ENCODE measurements at places on chromosomes 6 and 20. TPM values are rescaled to one million over a fixed set of nuclear protein-coding genes. Genes with fewer than 3 reads are reported as not detected.

DEFB132 gene
- not detected for total RNA-seq

PAK5 gene
- total RNA-seq = not detected

ZNF391 gene
- 1.0 TPM for total RNA-seq

KHDC1L gene
- not detected for total RNA-seq

HLA-DQA2 gene
- total RNA-seq = not detected

COL19A1 gene
- 0.16 TPM for total RNA-seq

PTCRA gene
- not detected for total RNA-seq

OR2B3 gene
- not detected for total RNA-seq

UBR2 gene
- total RNA-seq = 27.2 TPM

BTNL2 gene
- not detected for total RNA-seq

CCN6 gene
- total RNA-seq = not detected

CTAGE9 gene
- total RNA-seq = not detected

ULBP2 gene
- 1.9 TPM for total RNA-seq

APOM gene
- 1.8 TPM for total RNA-seq

AGPAT4 gene
- 10.2 TPM for total RNA-seq

LCA5 gene
- total RNA-seq = 5.7 TPM

FOXC1 gene
- 2.3 TPM for total RNA-seq

ZNF165 gene
- 0.52 TPM for total RNA-seq

GJA10 gene
- not detected for total RNA-seq

DYNLT1 gene
- total RNA-seq = 157 TPM

AIF1 gene
- total RNA-seq = not detected

SIGLEC1 gene
- total RNA-seq = not detected

PHACTR3 gene
- total RNA-seq = not detected

ANKRD66 gene
- total RNA-seq = not detected

MACROD2 gene
- total RNA-seq = 0.63 TPM

TNXB gene
- 10.6 TPM for total RNA-seq

UQCC2 gene
- total RNA-seq = 19.4 TPM

TTLL9 gene
- total RNA-seq = 0.16 TPM

RNASET2 gene
- total RNA-seq = 21.9 TPM

CRYBG1 gene
- total RNA-seq = 8.0 TPM

PSORS1C2 gene
- not detected for total RNA-seq

PKIB gene
- 2.1 TPM for total RNA-seq

GPX5 gene
- total RNA-seq = not detected

ERVFRD-1 gene
- not detected for total RNA-seq

KCNQ2 gene
- total RNA-seq = not detected

MCCD1 gene
- not detected for total RNA-seq

BHLHE23 gene
- total RNA-seq = not detected

BFSP1 gene
- total RNA-seq = 2.3 TPM

DACT2 gene
- not detected for total RNA-seq

FLRT3 gene
- total RNA-seq = 1.6 TPM

DZANK1 gene
- total RNA-seq = 0.47 TPM

EPHA7 gene
- total RNA-seq = 0.32 TPM

Measured in bronchial smooth muscle cell (primary cell).